ENCODE measurements at places on chromosomes 6 and 20.
A peak's percentile ranks its signal among the peaks of the same experiment; 100 is the strongest.

GRCh38 chr6:14965424-14966075 lies 280.3 kb upstream of the JARID2 start:
- no peak for DNase-seq

DNA sequence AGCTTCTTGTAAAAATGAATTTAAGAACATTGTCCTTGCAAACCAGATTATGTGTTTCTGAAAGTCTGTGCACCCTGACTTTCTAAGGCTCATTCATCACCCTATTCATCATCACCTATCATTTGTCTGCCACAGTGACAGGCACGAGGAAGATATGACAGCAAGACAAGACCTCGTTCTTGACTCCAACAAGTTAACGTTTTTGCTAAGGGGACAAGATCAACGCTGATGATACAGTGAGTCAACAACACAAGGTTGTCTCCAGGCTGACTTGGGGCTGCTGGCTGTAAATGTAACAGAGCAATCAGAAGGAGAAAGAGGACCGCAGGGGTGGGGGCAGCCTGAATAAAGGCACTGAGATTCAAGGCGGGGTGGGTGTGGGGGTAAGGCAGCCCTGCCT lies 94.2 kb downstream of the FOXC1 start:
- no peak for DNase-seq

DNA sequence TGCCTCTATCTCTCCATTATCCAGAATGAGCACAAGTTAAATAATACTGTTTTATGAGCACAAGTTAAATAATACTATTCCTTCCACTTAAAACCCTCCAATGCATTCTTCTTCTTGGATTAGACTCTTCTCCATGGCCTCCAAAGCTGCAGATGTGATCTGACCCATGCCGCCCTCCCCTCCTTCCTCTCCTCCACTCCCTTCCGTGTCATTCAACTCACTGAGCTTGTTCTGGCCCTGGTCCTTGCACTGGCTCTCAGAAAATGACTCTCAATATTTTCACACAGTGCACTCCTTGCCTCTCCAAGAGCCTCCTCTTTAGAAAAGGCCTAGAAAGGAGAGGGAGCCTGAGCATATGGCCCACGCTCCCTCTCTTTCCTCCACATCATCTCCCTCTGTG lies 125.0 kb upstream of the CD93 start:
- no peak for DNase-seq

- no peak for DNase-seq
These were observed 78.5 kb upstream of the BHLHE23 start for GRCh38 chr20:63085151-63085861.

GRCh38 chr6:158996856-158997255 lies 3.1 kb downstream of the RSPH3 start:
- DNase-seq: no peak

- DNase-seq: no peak
These were observed 13.6 kb downstream of the BPIFA2 start for GRCh38 chr20:33181482-33182093.

DNA sequence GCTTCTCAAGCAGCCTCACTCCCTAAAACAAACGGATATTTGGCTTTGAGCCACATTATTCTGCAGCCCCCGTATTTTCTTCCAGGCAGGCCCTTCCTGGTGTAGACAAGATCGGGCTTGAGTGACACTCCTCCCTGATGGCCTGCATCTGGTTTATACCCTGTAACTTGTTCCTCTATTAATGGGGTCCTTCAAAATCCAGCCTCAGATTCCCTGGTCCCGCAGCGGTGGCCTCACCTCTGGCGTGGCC lies 375 bp upstream of the TMEM14C start:
- DNase-seq: no peak

GRCh38 chr6:105196076-105196475 lies 16.3 kb upstream of the POPDC3 start:
- DNase-seq: no peak

DNA sequence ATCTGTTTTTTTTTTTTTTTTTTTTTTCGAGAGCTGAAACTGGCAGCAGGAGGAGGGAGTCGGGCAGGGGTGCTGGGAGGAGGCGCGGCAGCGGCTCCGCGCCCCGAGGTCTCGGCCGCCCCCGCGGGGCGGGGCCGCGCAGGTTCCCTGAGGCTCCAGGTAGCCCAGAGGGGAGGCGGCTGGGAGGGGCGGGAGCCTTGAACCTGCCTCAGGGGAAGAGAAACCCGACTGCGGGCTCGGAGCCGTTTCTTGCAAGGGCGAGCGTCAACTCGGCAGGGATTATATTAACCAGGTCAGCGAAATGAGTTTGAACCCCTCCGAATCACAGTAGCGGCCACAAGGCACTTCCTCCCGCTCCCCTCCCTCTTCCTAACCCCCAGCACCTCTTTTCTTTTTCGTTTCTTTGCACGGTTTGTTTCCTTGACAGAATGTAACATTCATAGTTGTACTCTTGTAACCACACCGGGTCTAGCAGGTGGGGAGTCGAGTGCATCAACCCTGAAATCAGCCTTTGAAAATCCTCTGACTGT lies 2.0 kb downstream of the MYB start:
- DNase-seq: peak; percentile 47

GRCh38 chr6:110874880-110875547 lies 429 bp downstream of the AMD1 start:
- DNase-seq: peak; percentile 16

DNA sequence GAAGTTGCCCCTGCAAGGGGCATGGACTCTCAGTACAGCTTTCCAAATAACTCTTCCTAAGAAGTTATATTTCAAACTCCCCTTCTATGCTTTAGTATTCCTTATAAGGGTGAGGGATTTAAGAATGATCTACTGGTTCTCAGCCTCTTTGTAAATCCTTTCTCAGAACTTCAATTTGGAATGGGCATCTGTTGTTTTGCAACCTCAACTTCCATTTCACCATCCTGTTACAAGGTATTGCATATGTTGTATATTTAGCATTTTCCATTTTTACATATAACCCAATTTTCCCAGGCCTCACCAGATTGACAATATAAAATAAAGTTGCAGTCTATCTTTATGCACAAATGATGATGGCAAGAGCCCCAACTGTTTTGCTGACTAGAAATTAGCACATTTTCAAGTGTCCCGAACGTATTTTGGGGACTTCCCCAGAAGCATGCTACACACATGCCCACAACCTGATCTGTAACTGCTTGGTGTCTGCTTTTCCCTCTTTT lies 154.9 kb upstream of the CARMIL1 start:
- DNase-seq: no peak

GRCh38 chr6:13302751-13303667 lies 25.3 kb downstream of the TBC1D7 start:
- no peak for DNase-seq

- DNase-seq: no peak
These were observed 11.2 kb downstream of the RNGTT start for GRCh38 chr6:88952065-88952704.

- DNase-seq: no peak
These were observed 93.6 kb upstream of the NFATC2 start for GRCh38 chr20:51636123-51636522.

DNA sequence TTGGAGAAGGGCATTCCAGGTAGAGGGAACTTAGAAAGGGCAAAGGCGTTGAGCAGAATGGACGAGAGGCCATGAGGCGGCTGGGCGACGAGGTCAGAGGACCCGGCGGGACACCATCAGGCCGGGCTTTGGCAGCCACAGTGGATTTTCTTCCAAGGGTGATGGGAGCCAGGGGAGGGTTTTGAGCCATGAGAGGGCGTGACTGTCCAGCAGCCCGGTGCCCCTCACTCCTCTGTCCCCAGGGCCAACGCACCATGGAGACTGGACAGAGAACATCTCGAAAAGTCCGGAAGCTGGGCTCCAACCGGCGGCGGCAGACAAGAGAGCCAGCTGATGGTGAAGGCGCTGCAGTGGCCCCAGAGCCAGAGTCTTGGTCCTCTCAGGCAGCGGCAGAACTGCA lies 6.4 kb downstream of the RAB44 start:
- DNase-seq: no peak

- DNase-seq: no peak
These were observed 65.4 kb downstream of the GPR6 start for GRCh38 chr6:110043366-110043994.

- no peak for DNase-seq
These were observed 101.4 kb upstream of the NHSL1 start for GRCh38 chr6:138600726-138601125.
